ENCODE measurements at places on chromosomes 3 and 15. TPM values are rescaled to one million over a fixed set of nuclear protein-coding genes. Genes with fewer than 3 reads are reported as not detected.

GRCh38 chr3:61650276-61650675 is 88.9 kb downstream of the PTPRG start:
- ATAC-seq, result no peak

DNA sequence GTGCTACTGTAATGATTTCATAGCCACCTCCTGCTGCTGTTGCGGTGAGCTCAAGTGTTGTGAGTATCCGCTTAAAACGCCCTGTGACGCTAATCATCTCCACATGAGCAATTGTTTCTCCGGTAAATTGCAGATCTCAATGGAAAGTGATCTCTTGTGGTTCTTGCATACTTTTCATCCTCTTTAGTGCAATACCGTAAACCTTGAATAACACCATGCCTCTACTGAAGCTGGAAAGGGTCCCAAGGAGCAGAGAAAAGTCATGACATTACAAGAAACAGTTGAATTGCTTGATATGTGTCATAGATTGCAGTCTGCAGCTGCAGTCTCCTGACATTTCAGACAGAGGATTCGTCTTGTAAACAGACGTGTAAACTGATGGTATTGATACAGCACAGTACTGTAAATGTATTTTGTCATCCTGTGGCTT is 6.0 kb upstream of the CEMIP start:
- no peak for ATAC-seq

- no peak for ATAC-seq
Observed at GRCh38 chr3:2856138-2857133, 253.7 kb downstream of the IL5RA start.

GRCh38 chr3:67030785-67031740 is 33.0 kb downstream of the KBTBD8 start:
- ATAC-seq, result no peak

- no peak for ATAC-seq
Observed at GRCh38 chr15:43420876-43421275, 50.0 kb downstream of the TUBGCP4 start.

Gene ZNF280D
- total RNA-seq, result 14.6 TPM

Data from esophagus mucosa (tissue), 1 donor.